ENCODE measurements at places on chromosomes 11 and 22.
A peak's percentile ranks its signal among the peaks of the same experiment; 100 is the strongest.

- no peak for DNase-seq
Measured at GRCh38 chr11:119729581-119729927, 554 bp upstream of the NECTIN1 start.

- DNase-seq, result no peak
Measured at GRCh38 chr11:1460986-1461825, 25.4 kb downstream of the MOB2 start.

GRCh38 chr11:111946499-111946898 lies 9.4 kb downstream of the DIXDC1 start:
- DNase-seq, result no peak

- no peak for DNase-seq
Measured at GRCh38 chr11:102546923-102547471, 16.4 kb upstream of the MMP7 start.

GRCh38 chr22:31857247-31857646 lies 87.1 kb upstream of the YWHAH start:
- no peak for DNase-seq

GRCh38 chr11:46666516-46666915 lies 33.9 kb downstream of the ARHGAP1 start:
- DNase-seq, result no peak

DNA sequence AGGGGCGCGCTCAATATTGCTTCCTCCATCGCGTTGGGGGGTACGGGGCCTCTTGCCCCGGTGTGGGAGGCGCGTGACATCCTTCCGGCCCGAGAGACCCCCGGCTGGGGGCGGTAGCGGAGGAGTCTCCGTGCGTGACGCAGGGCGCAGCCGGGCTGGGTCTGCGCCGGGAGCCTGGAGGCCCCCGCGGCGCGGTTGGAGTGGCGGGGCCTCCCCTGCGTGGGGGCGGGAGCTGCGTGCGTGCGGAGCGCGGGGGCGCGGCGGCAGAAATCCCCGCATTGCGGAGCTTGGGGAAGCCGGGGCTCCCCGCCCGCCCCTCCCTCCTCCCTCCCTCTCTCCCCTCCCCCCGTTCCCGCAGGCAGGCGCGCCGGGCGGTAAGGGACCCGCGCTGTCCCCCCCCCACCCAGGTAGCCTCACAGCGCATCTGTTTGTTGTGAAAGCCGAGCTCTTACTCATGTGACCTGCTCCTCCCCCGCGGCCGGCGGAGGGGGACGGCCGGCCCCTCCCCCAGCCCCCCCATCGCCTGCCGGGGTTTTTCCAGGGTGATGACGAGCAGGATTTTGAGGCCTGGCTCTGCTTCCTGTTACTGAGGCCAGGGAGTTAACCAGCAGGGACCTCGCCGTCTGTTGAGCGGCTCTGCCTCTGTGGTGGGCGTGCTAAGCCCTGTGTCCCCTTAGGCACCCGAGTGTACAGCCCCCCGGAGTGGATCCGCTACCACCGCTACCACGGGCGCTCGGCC lies 1.6 kb downstream of the PIM3 start:
- peak; percentile 86 for DNase-seq

GRCh38 chr11:83033972-83034672 lies 37.6 kb downstream of the RAB30 start:
- DNase-seq, result no peak

DNA sequence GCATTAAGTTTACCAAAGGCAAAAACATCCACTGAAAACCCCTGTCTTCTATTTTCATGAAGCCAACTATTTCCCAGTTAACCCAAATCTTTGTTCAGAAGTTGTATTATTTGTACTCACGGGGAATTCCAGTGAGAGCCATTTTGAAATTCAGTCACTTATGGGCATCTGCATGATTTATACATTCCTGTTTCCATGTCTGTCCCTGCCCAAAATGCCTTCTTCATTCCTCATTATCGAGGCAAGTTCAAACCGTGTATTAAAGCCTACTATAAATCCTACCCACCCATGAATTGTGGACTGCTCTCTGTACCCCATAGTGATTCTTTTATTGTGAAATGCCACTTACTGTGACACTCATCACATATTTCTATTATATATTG lies 772.7 kb downstream of the DLG2 start:
- DNase-seq, result no peak

GRCh38 chr11:45093761-45094455 lies 52.5 kb upstream of the PRDM11 start:
- DNase-seq, result no peak

- DNase-seq, result no peak
Measured at GRCh38 chr11:78457448-78457847, 39.8 kb upstream of the GAB2 start.

DNA sequence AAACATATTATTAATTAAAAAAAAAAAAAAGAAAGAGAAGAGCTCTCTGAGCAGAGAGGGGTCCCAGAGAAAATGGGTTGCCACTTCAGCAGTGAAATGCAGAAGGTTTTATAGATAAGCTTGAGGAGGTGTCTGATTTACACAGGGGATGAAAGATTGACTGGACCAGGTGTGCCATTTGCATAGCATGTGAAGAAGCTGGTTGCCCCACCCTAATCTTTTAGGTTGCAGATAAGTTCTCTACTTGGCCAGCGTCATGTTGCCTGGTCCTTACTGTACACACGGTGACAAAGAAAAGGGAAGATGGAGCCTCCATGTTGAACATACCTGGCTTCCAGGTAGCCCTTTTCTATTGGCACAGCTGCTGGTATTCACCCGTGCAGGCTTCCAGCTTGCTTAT lies 41.4 kb downstream of the MS4A2 start:
- no peak for DNase-seq

GRCh38 chr11:59174664-59175033 lies 2.7 kb downstream of the DTX4 start:
- DNase-seq, result no peak

DNA sequence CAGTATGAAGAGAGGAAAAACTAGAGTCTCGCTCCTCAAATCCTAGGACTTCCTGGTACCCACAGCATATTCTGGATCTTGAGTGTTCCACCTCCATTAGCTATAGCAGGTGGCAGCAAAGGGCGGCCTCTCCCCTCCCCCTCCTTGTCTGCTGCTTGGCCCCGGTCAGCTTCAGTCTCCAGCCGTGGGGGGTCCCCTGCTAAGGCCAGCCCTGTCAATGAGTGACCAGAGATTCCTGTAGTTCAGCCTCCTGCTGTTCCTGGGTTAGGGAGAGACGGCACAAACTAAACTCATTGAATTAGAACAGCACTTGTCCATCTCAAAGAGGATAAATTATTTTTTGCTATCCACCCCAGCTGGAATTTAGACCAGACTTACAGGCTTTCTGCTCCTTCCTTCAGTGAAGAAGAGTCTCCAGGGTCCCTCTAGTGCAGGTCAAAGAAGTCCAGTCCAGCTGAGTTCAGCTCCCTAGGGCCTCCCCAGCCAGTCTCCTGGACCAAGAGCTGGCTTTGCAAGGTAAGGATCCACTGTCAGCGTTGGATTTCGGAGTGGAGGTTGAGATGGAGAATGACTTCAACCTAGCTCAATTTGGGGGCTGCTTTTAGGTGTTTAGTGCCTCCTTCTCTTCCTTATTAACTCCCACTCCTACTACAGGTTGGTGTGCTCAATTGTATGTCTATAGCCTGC lies 1.1 kb upstream of the PHLDB1 start:
- no peak for DNase-seq

- DNase-seq, result no peak
Measured at GRCh38 chr11:19625438-19625837, 87.2 kb upstream of the NAV2 start.

DNA sequence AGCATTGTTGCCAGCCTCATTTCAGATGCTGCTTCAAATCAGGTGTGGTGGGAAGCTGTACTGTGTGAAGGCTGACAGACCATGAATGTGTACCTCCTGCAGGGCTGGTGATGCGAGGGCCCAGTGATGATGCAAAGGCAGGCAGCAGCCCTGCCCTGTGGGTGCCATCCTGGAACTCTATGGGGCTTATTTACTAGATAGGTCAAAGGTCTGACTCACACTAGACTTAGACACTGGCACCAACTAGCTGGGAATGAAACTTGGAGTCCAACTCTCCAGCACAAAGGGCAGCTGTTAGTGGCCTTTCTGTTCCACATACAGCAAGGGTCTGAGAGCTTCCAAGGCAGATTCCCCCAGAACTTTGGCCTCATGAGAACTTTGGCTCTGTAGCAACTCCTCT lies 138.4 kb downstream of the TTC17 start:
- no peak for DNase-seq

- DNase-seq, result no peak
Measured at GRCh38 chr11:122341477-122341876, 225.5 kb upstream of the BLID start.

GRCh38 chr22:37097346-37097745 lies 12.2 kb downstream of the TMPRSS6 start:
- no peak for DNase-seq

GRCh38 chr22:50481440-50482106 lies at the start of gene ADM2:
TSS of gene ADM2 (plus strand) at chr22:50481543. CDS start at chr22:50481848, 305 bp downstream.
- DNase-seq, result peak; percentile 72

- no peak for DNase-seq
Measured at GRCh38 chr22:27879923-27880322, 39.1 kb downstream of the PITPNB start.

GRCh38 chr11:11349106-11349825 lies 3.8 kb downstream of the CSNK2A3 start:
- no peak for DNase-seq

DNA sequence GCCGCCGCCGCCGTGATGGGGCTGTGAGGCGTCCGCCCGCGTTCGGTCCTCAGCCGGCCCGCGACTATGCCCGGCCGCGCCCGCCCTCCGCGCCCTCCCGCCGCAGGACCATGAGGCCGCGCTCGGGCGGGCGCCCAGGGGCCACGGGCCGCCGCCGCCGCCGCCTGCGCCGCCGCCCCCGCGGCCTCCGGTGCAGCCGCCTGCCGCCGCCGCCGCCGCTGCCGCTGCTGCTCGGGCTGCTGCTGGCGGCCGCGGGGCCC lies 215 bp downstream of the ZNRF3 start:
- no peak for DNase-seq

DNA sequence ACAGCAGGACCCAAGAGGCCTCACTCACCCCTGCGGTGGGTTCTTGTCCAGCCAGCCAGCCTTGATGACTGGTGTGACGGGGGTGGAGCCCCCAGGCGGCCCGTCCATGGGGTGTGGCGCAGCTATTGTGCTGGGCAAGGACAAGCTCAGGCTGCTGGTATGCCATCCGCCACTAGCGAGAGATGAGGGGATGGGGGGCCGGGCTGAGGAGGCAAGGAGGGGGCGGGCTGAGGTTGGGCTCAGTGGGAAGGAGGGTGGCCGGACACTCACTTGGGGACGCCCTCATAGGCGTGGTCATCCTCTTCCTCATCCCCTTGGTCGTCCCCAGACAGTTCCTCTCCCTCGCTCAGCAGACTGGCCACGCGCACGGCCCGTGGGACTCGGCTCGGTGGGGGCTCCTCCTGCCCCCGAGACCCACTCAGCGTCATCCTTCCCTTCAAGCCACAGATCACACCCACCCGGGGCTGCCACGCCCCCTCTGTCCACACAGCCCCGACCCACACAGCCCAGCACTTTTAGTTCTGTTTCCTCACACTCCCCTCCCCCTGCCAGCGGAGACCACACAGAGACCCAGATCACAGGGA lies 38.0 kb upstream of the PDE2A start:
- DNase-seq, result no peak

GRCh38 chr11:96214777-96215109 lies 128.3 kb downstream of the MAML2 start:
- DNase-seq, result no peak

DNA sequence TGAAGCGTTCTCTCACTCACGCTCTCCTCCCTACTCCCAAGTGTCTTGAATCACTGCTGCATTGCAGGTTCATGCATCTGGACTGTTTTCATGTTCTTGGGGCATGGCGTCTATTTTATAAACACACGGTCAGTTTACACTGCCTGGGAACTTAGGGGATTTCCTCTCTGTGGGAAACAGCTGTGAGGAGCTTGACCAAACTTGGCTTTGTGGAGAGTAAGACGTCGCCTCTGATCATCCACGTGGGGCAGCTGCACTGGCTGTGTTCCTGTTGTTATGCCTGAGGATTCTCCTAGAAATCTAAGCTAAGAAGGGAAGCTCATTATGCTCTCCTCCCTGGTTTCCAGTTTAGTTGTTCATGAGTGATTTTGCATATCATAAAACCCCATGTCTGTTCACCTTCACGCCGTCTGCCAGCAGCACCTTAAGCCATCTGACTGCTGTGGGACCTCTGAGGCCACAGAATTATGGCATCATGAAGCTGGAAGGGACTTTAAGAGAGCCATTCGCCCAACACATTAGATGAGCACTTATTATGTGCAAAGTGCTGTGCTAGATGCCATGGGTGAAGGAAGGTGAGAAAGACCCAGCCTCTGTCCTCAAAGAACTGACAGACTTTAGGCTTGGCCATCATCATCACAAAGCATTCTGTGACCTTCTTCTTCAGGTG lies 38.8 kb upstream of the POU2AF1 start:
- no peak for DNase-seq
